ENCODE measurements at places on chromosomes 12 and 14. TPM values are rescaled to one million over a fixed set of nuclear protein-coding genes. Genes with fewer than 3 reads are reported as not detected.
A peak's percentile ranks its signal among the peaks of the same experiment; 100 is the strongest.

TMEM260 gene
- 13.3 TPM for total RNA-seq

GRCh38 chr14:95808371-95808770, 68.3 kb upstream of the TUNAR start:
- no peaks in the 10 kb centered on the region for H3K27me3 ChIP-seq
- no peak overlapping the region for H3K27ac ChIP-seq
- H3K4me1 ChIP-seq = no peaks in the 10 kb centered on the region
- no peak for DNase-seq
- H3K36me3 ChIP-seq = no peaks in the 10 kb centered on the region
- no peak overlapping the region for H3K4me3 ChIP-seq

DNA sequence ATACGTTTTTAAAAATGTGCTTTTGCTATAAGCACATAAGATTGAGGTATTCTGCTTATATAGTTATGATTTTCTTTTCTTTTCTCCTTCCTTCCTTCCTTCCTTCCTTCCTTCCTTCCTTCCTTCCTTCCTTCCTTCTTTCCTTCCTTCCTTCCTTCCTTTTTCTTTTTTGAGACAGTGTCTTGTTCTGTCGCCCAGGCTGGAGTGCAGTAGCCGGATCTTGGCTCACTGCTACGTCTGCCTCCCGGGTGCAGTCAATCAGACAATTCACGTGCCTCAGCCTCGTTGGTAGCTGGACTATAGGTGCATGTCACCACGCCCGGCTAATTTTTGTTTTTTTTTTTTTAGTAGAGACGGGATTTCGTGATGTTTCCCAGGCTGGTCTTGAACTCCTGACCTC, 5.8 kb downstream of the CFAP54 start:
- no peaks in the 10 kb centered on the region for H3K36me3 ChIP-seq
- no peaks in the 10 kb centered on the region for H3K4me1 ChIP-seq
- DNase-seq = no peak
- H3K27ac ChIP-seq = no peak overlapping the region
- H3K4me3 ChIP-seq = no peak overlapping the region
- no peaks in the 10 kb centered on the region for H3K27me3 ChIP-seq

DNA sequence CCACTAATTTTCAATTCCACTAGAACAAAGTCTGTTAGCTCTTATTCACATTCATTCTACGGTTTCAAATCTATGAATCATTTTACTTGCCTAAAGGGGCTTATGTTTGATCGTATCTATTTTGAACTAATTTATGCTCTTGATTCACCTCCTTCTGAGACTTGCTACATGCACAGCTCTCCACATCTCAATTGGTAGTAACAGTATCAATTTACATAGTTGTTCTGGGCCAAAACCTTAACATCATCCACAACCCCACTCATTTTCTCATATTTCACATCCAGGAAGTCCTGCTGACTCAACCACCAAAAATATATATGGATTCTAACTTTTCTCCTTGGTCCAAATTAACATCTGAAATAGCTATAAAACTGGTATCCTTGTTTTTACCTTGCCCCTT, 208.6 kb downstream of the RASSF9 start:
- no peak overlapping the region for H3K4me3 ChIP-seq
- no peak overlapping the region for H3K27ac ChIP-seq
- no peaks in the 10 kb centered on the region for H3K36me3 ChIP-seq
- H3K27me3 ChIP-seq = no peaks in the 10 kb centered on the region
- peaks cover 6% of the 10 kb centered on the region for H3K4me1 ChIP-seq

DNA sequence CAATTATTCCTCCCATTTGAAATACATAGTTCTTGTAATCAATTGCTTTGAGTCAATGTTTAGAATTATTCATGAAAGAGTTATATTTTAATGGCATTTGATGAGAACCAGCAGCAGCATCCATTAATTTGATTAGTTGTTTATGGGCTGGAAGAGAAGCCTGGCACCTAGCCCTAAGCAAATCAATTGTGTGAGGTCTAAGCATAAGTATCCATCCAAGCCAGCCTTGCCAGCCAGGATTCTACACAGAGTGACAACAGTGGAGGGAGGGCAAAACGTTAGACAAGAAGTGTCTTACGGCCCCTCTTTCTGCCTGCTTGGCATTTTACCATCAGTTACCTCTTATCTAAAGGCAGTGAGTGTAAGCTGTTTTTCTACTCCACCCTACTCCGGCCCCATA, 478.5 kb downstream of the NELL2 start:
- no peaks in the 10 kb centered on the region for H3K4me1 ChIP-seq
- H3K36me3 ChIP-seq = no peaks in the 10 kb centered on the region
- no peak overlapping the region for H3K27ac ChIP-seq

DNA sequence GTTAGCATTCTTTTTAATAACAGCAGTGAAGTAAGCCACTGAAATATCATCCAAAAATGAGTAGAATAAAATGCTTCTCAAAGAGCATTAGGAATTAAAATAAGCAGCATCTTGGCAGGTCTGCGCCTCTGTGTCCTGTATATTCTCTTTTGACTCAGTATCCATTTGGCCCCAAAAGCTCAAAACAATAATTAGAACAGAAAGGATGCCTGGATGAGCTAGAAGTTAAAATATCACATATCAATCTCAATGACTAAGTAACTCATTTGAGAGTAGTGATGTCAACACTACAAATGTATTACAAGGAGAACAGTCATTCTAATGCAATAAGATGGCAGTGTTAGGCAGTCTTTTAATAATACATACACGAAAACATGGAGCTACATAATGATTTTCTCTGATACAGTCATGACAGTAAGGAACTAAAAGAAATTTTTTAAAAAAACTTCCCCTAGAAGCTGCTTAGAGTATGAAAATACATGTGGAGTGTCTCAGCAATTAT, 160.9 kb upstream of the ABCD2 start:
- no peak overlapping the region for H3K27ac ChIP-seq
- no peak overlapping the region for H3K4me3 ChIP-seq
- no peaks in the 10 kb centered on the region for H3K4me1 ChIP-seq
- H3K36me3 ChIP-seq = no peaks in the 10 kb centered on the region
- DNase-seq = no peak

DHRS2 gene
- 0.18 TPM for total RNA-seq

RFX4 gene
- not detected for total RNA-seq

RNF212B gene
- not detected for total RNA-seq

DNA sequence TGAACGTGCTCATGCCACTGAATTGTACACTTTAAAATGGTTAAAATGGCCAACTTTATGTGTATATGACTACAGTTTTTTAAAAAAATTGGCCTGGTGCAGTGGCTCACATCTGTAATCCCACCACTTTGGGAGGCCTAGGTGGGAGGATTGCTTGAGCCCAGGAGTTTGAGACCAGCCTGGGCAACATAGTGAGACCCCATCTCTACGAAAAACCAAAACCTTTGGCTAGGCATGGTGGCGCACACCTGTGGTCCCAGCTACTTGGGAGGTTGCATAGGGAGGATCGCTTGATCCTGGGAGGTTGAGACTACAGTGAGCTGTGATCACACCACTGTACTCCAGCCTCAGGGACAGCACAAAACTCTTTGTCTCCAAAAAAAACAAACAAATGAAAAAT, 5.3 kb downstream of the BRI3BP start:
- H3K4me1 ChIP-seq = peaks cover 7% of the 10 kb centered on the region
- no peaks in the 10 kb centered on the region for H3K27me3 ChIP-seq
- no peaks in the 10 kb centered on the region for H3K36me3 ChIP-seq
- DNase-seq = no peak

DNA sequence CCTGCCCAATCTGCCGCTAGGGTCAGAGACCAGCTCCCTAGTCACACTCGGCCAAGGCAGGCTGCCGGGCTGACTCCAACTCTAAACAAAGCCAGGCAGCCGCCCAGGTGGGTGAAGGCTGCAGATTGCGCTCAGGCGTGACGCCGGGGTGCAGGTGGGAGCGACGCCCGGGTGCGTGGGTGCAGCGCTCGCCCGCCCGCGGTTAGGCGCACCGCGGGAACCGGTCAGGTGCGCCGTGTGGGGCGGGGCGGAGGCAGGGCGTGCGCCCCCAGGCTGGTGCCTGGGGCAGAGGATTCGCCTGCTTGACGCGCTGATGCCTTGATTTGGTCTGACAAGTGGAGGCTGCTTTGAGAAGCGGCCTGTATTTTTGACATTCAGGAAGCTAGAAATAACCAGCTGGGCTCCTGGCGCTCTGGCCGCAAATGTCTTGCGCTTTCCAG, 126.7 kb upstream of the HIF1A start:
- no peak overlapping the region for H3K4me3 ChIP-seq
- no peak for DNase-seq
- peak overlapping the region; percentile 78 for H3K27ac ChIP-seq
- H3K27me3 ChIP-seq = no peaks in the 10 kb centered on the region
- H3K4me1 ChIP-seq = peaks cover 55% of the 10 kb centered on the region
- H3K36me3 ChIP-seq = no peaks in the 10 kb centered on the region

KCNJ8 gene
- total RNA-seq = 13.9 TPM

INHBE gene
- total RNA-seq = 0.90 TPM

GRCh38 chr14:36524874-36525745, 5.1 kb upstream of the NKX2-1 start:
- peaks cover 69% of the 10 kb centered on the region for H3K27me3 ChIP-seq
- peaks cover 2% of the 10 kb centered on the region for H3K4me1 ChIP-seq
- H3K27ac ChIP-seq = no peak overlapping the region
- DNase-seq = no peak

RNFT2 gene
- total RNA-seq = 1.7 TPM

KCNC2 gene
- total RNA-seq = not detected

GAS2L3 gene
- 15.6 TPM for total RNA-seq

DNA sequence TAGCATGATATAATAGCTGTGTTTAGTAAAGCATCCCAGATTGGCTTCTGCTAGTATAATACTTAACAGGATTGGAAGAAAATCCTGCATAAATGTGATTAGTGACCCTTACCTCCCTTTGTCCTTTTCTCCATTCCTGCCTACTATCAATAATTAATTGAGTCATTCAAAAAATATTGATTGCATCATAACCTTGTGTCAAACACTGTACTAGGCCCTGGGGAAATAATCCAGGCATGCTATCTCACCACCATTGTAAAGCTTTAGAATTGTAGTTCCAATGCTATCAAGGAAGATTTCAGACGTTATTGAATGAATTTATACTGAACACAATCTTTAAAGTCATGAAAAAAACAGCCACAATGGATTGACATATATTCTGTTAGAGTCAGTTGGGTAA, 378.6 kb upstream of the DDHD1 start:
- H3K4me1 ChIP-seq = peaks cover 15% of the 10 kb centered on the region
- no peak overlapping the region for H3K4me3 ChIP-seq
- DNase-seq = no peak
- H3K27ac ChIP-seq = no peak overlapping the region
- H3K36me3 ChIP-seq = no peaks in the 10 kb centered on the region

LRRIQ1 gene
- total RNA-seq = 0.28 TPM

GRCh38 chr12:8108808-8109398, 14.5 kb upstream of the CLEC4A start:
- peak; percentile 79 for DNase-seq
- H3K4me1 ChIP-seq = no peaks in the 10 kb centered on the region
- H3K36me3 ChIP-seq = peaks cover 2% of the 10 kb centered on the region
- H3K27me3 ChIP-seq = no peaks in the 10 kb centered on the region
- no peak overlapping the region for H3K27ac ChIP-seq
- no peak overlapping the region for H3K4me3 ChIP-seq

All from IMR-90 (cell line).